Smooth muscle cell of the umbilical artery (primary cell): ENCODE measurements at places on chromosomes 3 and 15. TPM values are rescaled to one million over a fixed set of nuclear protein-coding genes. Genes with fewer than 3 reads are reported as not detected.

SPSB4 gene
- under 0.01 TPM in 1 of 2 replicates, not detected in the other for total RNA-seq

VGLL4 gene
- total RNA-seq = 68.4 and 84.6 TPM in 2 replicates

DCLK3 gene
- total RNA-seq = not detected in 2 replicates

SPINT1 gene
- 0.30 and 0.78 TPM in 2 replicates for total RNA-seq

CCDC39 gene
- total RNA-seq = not detected in 2 replicates

CD80 gene
- total RNA-seq = under 0.01 and 0.09 TPM in 2 replicates

PCSK6 gene
- total RNA-seq = 1.2 and 3.2 TPM in 2 replicates

SCN5A gene
- 0.30 and 1.4 TPM in 2 replicates for total RNA-seq

CLRN1 gene
- not detected in 2 replicates for total RNA-seq

KCTD6 gene
- total RNA-seq = 7.7 and 10.0 TPM in 2 replicates

STRC gene
- total RNA-seq = 0.09 and 0.30 TPM in 2 replicates

CKMT1B gene
- not detected in 2 replicates for total RNA-seq

GHSR gene
- not detected in 2 replicates for total RNA-seq

ITIH1 gene
- not detected in 2 replicates for total RNA-seq

MORC1 gene
- total RNA-seq = not detected in 2 replicates

CACNA2D2 gene
- 0.05 TPM in 1 of 2 replicates, not detected in the other for total RNA-seq

CNTN3 gene
- total RNA-seq = 0.97 and 1.2 TPM in 2 replicates

ISLR2 gene
- 0.60 TPM in 1 of 2 replicates, not detected in the other for total RNA-seq

ZNF774 gene
- total RNA-seq = 2.1 and 6.7 TPM in 2 replicates

MYZAP gene
- total RNA-seq = under 0.01 TPM in 1 of 2 replicates, not detected in the other

HYKK gene
- 2.6 and 4.2 TPM in 2 replicates for total RNA-seq

ANKRD34C gene
- total RNA-seq = 0.05 TPM in 1 of 2 replicates, not detected in the other

HDC gene
- total RNA-seq = not detected in 2 replicates

ZKSCAN7 gene
- 4.2 and 8.6 TPM in 2 replicates for total RNA-seq

PLA2G4D gene
- not detected in 2 replicates for total RNA-seq

DET1 gene
- total RNA-seq = 5.9 and 6.0 TPM in 2 replicates

TRAT1 gene
- total RNA-seq = not detected in 2 replicates

PRR23C gene
- total RNA-seq = not detected in 2 replicates

RTP3 gene
- not detected in 2 replicates for total RNA-seq
